NCI-H524 (cell line): ENCODE measurements at places on chromosomes 2 and 18.

DNA sequence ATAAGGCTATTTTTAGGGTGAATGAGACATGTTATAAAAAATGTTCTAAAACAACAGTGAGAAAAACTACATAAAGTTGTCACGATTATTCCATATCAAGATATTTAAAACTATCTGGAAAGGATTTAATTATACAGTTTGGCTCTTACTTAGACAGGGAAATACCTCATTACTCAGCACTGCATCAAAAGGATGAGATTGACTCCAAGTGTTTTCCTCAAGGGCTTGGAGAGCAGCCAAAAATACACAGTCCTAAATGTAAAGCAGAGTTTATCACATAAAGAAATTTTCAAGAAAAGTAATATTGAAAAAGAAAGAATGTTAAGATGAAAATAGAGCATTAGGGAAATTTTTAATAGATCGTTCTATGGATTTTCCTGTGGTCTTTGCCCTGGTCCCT is 285.5 kb upstream of the NETO1 start:
- peak; percentile 1 for DNase-seq

DNA sequence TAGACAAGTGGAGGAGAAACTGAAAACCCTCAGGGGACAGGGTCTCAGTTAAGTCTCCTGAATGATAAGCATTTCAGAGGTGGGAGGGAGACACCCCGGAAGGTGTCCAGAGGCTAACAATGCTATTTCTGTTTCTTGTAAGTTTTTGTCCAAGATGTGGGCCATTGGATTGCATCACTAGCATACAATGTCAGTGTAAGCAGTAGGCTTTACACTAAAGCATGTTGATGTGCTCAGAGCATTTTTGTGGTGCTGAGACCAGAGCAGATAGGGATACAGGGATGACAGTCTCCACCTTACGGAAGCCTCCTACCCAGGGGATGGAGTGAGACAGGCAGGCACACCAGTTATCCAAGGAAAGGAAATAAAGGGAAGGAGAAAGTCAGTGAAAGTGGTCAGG is 2.2 kb upstream of the IL1R1 start:
- DNase-seq = no peak

- DNase-seq = peak; percentile 9
These were observed 90.1 kb downstream of the ACKR3 start for GRCh38 chr2:236659758-236660150.

- DNase-seq = peak; percentile 92
These were observed 35.4 kb upstream of the STK17B start for GRCh38 chr2:196206804-196207203.

DNA sequence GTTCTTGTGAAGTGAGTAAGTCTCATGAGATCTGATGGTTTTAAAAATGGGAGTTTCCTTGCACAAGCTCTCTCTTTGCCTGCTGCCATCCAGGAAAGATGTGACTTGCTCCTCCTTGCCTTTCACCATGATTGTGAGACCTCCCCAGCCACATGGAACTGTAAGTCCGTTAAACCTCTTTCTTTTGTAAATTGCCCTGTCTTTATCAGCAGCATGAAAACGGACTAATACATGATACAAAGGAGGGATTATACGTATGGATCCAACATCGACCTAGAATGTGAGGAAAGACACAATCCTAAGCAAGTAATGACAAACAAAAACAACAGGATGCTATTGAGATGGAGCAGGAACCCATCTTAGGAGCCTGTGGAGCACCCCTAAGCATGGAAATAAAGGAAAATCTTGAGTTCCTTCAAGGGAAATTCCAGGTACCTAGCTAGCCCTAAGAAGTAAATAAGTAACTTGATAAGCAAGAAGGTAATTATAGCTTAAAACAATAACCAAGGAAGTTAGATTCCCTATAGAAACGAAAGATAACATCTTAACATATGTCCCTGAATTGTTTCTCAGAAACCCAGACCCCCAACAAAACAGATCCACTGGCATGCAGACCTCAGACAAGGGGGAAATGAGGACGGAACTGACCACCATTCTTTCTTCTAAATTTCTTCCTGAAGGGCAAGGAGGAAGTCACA is 1.5 kb upstream of the TNFRSF11A start:
- DNase-seq = no peak

DNA sequence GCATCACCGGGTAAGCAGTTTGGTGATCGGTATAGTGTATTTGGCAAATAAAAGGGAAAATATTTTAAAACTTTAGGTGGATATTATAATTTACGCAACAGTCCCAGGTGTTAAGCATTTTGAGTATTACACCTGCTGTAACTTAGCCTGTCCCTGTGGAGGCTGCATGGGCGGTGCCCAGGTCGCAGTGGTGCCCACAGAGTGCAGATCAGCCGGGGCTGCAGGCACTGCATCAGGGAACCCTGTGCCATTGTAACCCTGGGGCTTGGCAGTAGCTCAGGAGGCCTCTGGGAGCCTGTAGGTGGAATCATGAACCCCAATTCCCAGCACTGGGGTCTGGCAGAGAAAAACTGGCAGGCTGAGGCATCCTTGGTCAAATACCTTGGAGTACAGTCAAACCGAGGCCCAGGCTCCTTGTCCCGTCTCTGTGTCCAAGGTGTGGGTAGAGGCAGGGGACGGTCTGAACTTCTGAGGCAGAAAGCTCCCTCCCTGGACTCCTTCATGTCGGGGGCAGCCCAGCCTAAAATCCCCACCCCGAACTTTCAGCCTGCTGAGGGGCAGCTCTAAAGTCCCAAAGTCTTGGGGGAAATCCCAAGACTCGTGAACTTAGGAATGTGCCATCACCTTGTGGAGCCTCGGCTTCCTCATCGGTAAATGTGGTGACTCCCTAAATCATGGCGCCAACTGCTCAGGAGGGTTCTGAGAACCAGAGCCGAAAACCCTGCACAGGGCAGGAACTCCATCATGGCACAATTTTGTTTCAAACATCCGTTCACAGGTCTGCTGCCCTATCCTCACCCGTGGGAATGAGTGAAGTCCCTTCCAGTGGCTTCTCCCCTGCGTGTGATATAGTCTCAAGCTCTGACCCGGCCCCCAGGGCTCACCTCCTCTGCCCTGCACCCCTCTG is 85.7 kb downstream of the INHBB start:
- DNase-seq = no peak

DNA sequence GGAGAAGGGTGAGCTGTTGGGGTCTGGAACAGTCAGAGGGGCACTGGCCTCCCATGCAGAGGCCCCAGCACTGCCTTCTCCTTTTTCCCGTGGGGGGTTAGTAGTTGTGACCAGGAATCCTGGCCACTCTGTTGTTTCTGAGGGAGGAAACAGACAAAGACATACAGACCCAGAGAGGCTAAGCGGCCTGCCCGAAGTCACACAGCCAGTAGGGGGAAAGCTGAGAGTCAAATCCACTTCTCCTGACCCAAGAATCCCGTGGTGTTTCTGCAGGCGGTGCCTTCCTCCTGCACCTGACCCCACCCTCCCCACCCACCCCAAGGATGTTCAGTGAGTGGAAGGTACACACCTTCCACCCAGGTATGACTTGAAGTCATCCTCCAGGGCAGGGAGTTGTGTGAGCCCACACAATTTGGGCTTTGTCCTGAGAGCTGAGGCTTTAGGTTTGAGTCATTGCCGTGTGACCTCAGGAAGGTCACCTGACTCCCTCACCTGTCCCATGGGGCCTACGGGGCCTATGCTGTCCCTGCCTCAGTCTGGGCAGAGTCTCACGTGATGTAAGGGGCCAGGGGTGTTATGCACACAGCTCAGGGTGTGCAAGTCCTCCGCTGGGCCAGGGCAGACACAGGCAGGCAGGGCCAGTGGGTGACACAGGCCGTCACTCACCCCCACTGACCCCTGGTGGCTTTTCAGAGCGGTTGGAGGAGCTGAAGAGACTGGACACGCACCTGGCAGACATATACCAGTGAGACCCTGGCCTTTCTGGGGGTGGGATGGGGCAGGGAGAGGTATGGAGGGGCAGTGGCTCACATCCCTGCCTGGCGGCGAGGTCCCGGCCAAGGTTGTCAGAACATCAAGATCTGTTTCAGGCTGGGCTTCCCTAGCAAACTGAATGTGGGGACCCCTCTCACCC is 5.0 kb downstream of the NT5DC4 start:
- no peak for DNase-seq

DNA sequence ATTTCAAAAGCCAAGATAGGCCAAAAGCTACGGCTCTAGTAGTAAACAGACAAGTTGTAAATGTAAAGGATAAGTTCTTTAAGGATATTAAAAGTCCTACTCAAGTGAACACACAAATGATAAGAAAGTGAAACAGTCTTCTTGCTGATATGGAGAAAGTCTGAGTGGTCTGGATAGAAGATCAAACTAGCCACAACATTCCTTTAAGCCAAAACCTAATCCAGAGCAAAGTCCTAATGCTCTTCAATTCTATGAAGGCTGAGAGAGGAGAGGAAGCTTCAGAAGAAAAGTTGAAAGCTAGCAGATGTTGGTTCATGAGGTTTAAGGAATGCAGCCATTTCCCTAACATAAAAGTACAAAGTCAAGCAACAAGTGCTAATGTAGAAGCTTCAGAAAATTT is 111.7 kb upstream of the ZEB2 start:
- DNase-seq = no peak
